ENCODE measurements at places on chromosomes 7 and 10.

GRCh38 chr7:37289781-37290180 is 158.9 kb downstream of the ELMO1 start:
- no peak for DNase-seq

DNA sequence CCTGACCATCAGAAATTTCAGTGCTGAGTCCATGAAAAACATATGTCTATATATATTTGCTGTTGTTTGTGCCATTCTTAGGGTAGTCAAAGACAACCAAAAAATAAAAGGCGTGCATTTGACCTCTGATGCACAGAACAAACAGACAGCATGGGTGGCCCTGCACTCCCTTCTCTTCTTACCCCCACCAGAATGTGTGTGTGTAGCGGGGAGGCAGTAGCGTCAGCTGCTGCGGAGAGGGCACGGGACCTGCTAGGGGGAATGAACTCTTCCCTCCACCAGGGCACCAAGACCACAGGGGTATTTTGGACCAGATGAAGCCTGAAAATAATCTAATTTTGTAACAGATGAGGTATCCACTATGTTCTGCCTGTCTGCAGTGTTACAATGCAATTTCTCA is 277.7 kb upstream of the ZNF32 start:
- no peak for DNase-seq

- no peak for DNase-seq
Observed at GRCh38 chr10:97852840-97853405, 3.3 kb downstream of the GOLGA7B start.

DNA sequence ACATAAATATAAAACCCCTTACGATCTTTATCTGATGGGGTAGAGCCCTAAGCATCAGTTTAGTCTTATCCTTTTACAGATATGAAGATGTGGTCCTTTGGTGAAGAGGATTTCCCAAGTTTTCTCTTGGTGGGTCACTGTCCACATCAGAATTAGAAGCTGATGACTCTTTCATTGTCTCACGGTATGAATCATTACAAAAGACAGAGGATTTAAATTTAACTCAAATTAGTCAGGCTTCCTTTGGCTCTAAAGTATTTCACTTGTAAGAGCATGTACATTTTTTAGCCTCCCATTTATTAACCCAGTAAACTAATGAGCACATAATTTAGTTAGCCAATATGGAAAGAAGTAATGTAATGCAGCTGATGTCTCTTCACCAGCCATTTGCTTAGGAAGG is 49.9 kb upstream of the TMEM26 start:
- DNase-seq = no peak

DNA sequence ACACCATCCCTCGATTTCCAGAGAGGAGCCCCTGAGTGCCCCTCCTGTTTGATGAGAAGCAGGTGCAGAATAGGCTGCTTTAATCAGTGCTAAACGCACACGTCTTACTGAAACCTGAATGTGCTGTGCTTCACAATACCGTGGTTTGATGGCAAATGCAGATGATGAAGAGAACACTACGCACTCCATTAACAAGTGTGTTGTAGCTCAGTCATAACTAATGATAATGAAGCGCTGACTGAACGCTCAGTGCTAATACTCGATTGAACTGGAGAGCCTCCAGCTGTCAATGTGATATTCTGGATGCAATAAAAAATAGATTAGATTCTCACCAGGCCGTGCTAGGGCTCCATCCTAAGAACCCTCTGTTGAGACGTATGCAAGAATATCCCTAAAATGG is 279.7 kb upstream of the PLPP4 start:
- no peak for DNase-seq

DNA sequence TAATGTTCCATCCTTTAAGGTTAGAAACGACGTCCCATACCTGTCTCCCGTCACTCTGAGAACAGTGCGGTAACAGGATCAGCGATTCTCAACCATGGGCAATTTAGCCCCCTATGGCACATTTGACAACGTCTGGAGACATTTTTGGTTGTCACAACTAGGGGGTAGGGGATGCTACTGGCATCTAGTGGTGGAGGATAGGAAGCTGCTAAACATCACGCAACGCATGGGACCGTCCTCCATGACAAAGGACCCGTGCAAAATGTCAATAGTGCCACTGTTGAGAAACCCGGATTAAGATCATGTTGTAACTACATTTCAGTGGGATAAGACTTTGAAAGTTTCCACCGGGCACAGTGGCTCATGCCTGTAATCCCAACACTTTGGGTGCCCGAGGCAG is 5.0 kb upstream of the PAXIP1 start:
- DNase-seq = no peak

DNA sequence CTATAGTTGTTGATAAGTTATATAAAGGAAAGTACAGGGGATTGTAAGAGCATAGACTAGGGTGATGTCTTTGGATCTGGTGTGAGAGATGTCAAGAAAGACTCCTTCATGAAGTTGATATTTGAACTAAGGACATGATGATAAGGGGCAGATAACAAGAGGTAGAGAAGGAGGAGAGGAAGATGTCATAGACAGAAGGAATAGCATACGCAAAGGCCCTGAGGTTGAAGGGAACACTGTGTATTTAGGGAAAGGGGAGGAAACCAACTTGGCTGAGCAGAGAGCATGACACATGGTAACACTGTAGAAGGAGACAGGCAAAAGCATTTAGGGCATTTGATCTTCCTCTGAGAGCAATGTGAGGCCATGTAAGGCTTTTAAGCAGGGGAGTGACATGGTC is 170.8 kb downstream of the CHN2 start:
- DNase-seq = no peak

- DNase-seq = no peak
Observed at GRCh38 chr7:756231-756927, 29.3 kb upstream of the PRKAR1B start.
